ENCODE measurements at places on chromosomes 3 and 15.

GRCh38 chr15:81511138-81511537 lies 137.1 kb upstream of the TMC3 start:
- no peak for DNase-seq

- no peak for DNase-seq
Observed at GRCh38 chr3:65776494-65776893, 262.2 kb downstream of the MAGI1 start.

DNA sequence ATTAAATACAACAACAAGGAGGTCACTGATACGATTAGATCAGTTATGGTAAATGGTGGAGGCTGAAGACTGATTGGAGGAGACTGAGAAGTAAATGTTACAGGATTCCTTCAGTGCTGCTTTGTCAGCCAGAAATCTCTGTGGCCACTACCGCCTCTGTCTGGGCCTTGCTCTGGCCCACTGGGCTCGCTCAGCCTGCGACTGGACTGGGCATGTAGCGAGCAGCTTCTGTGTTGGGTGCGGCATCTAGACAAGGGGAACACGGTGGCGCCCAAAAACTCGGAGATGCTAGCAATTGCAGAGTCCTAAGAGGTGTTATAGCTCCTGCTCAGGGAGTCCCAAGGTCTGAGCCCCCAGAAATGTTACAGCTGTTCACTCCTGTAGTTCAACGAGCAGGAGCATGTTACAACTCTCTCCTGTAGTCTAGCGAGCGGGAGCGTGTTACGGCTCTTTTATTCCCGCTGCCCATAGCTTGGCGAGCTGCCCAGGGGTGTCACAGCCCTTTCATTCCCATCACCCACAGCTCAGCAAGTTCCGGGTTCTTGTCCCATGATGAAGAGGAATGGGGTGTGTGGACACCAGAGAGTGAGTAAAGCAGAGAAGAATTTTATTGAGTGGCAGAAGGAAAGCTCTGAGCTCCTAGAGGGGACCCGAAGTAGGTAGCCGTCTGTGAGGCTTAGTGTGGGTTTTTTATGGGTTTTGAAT lies 24.7 kb downstream of the SLC15A2 start:
- no peak for DNase-seq

- DNase-seq: no peak
Observed at GRCh38 chr3:70111411-70111810, 111.9 kb downstream of the SAMMSON start.

DNA sequence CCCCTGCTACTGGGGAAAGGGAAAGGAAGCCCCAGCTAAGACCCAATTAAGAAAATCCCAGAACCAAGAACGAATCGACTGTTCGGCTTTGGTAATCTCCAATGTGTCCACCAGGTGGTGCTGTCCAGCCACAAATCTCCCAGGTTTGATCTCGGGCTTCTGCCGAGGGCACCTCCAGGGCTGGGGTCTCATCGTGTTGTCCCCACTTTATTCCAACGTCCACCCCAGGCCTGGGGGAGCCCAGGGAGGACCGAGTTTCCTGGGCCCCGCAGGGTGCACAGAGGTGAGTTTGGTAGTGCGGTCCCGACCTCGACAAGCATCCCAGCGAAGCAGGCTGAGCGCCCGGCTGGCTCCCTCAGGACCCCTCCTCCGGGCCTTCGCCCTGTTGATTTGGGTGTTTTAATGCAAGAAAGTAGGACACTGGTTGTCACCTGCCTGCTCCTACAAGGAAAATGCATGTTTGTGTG lies 185.1 kb downstream of the GOLGA6L6 start:
- peak; percentile 64 for DNase-seq

GRCh38 chr3:194967151-194968117 lies 281.8 kb downstream of the FAM43A start:
- DNase-seq: no peak

DNA sequence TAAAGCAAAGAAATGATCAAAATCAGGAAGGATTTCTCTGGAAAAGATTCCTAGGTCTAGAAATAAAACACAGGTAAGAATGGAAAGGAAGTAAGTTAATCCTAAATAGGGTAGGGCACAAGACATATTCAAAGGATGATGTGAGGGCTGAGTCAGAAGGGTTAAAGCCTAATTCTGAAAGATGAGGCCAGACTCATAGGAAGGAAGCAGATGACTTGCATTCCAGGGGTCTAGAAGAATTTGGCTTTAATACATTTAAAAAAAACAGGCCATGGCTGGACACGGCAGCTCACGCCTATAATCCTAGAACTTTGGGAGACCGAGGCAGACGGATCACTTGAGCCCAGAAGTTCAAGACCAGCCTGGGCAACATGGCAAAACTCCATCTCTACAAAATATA lies 3.2 kb downstream of the SSR3 start:
- DNase-seq: no peak

DNA sequence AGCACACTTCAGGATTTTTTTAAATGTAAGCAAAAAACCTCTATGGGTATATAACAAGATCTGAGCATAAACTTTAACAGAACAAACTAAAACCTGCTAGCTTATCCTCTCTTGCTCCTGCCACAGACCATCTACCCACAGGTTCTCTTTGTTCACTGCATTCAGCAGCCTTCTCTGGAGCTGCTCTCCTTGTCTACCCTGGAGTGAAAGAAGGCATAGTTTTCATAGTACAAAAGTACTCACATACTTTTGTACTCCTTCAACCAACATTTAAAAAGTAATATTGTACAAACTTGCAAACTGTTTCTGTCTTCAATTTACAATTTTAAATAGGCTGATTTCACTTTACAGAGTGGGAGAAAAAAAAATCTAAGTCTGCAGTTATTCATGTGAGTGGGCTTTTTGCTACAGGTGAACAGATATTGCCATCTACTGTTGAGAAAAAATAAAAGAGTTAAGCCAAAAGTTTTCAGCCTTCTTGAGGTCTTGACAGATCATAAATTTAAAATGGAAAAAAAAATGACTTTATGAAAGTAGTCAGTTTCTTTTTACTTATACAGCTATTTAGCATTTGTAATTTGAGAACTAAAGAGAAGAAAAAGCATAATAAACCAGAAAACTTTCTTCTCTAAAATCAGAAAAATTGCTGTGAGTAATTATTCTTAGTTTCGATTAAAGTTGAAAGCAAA lies 20.4 kb downstream of the TERC start:
- peak; percentile 44 for DNase-seq

- DNase-seq: no peak
Observed at GRCh38 chr3:13119471-13120220, 46.4 kb upstream of the IQSEC1 start.

DNA sequence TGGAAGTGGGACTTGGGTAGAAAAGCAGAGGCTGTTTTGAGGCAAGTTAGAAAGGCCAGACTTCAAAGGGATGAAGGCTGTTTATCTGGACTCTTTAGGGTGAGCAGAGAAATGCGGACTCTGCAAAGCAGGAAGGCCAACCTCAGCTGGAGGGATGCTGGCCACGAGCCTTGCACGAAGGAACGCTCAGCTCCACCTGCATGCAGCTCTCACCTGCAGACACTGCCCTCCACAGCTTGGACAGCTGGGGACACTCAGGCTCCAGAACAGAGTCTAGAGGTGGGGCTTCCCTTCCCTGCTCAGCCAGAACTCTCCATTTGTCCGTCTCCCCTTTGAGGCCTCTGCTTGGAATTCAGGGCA lies 229.7 kb downstream of the ADAMTS17 start:
- DNase-seq: no peak

DNA sequence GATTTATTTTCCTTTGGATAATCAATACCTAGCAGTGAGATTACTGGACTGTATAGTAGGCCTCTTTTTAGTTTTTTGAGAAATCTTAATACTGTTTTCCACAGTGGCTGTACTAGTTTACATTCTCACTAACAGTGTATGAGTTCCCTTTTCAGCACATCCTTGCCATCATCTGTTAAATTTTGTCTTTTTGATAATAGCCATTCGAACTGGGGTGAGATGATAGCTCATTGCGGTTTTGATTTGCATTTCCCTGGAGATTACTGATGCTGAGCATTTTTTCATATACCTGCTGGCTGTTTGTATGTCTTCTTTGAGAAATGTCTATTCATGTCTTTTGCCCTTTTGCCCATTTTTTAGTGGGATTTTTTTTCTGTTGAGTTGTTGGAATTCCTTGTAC lies 210.8 kb downstream of the CGGBP1 start:
- no peak for DNase-seq

DNA sequence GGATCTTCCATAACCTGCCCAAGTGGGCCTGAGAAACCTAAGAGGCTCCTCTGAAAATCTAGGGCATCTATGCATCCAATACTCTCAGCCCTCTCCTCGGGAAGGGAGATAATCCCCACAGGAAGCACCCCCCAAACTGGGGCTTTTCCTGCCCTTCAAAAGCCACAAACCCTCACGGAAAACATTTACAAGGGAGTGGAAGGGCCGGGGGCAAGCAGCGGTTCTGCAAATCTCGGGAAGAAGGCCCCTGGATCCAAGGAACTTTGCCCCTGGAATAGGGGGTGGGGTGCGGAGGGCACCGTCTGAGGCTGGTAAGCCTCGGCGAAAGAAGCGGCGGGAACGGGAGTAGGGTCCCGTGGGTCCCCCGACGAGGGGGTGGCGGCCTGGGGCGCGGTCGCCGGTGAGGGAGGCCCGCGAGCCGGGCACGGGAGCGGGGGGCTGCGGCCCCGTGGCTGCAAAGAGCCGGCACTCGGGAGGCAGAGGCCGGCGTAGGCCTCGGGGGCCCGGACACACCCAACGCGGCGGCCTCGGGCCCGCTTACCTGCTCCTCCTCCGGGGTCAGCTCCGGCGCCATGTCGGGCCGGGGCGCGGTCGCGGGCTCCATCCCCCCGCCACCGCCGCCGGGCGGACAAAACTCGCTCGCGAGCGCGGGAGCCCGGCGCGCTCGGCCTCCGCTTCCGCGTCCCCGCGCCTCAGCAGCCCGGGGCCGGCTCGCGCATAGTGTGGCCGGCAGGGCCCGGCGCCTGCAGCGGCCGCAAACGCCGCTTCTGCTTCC lies 755 bp downstream of the PTPN9 start:
- DNase-seq: peak; percentile 41

DNA sequence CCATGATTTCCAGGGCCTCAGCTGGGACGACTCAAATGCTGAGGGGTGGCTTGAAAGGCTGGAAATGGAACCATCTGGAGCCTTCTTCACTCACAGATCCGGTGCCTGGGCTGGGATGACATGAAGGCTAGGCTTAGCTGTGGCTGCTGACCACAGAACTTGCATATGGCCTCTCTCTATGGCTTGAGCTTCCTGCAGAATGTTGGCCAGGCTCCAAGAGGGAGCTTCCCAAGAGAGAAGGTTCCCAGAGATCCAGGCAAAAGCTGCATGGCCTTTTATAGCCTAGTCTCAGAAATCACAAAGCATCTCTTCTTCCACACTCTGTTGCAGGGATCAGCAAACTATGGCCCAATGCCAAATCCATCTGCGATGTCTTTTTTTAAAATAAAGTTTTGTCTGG lies 44.8 kb downstream of the GATM start:
- no peak for DNase-seq

DNA sequence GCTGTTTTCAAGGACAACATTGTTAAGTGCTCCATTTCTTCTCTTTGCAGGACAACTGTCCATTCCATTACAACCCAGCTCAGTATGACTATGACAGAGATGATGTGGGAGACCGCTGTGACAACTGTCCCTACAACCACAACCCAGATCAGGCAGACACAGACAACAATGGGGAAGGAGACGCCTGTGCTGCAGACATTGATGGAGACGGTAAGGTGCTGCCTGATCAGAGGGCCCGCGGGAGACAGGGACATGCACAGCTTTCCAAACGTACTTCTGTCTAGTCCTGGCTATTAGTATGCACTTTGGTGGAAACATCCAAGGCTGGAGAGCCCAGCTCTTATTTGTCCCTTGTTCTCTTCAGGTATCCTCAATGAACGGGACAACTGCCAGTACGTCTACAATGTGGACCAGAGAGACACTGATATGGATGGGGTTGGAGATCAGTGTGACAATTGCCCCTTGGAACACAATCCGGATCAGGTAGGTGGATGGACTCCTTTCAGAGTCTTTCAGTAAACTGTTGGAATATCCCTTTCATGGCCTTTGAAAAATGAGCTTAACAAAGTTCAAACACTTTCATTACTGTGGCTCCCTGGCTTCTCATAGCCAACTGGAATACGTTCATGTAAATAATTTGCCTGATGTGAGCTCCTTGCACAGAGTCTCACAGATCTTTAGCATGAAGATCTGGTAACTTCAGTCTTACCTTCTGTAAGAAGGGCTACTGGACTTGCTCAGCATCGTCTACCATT lies 10.4 kb downstream of the THBS1 start:
- no peak for DNase-seq

GRCh38 chr15:83769411-83769999 lies 115.6 kb downstream of the ADAMTSL3 start:
- DNase-seq: no peak

DNA sequence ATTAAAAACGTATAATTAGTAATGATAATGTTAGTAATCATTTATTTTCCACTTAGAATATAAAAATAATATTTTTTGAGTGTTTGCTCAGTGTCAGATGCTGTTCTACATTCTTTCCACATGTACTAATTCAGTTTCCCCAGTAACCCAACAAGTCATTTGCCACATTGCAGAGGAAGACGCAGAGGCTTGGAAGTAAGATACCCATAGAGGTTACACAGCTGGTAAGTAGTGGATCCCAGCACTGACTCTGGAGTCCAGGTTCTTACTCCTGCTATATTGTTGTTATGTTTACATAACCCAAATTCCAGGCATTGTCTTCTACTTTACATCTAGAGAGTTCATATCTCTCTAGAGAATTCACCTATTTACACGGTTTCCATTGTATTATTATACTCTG lies 48.2 kb upstream of the MYO5C start:
- no peak for DNase-seq

Measured in GM23338 (cell line).